Kidney epithelial cell (primary cell): ENCODE measurements at places on chromosomes 12 and 14. TPM values are rescaled to one million over a fixed set of nuclear protein-coding genes. Genes with fewer than 3 reads are reported as not detected.

ART4 gene
- not detected in 2 replicates for total RNA-seq

ARMH4 gene
- 4.1 and 4.2 TPM in 2 replicates for total RNA-seq

DENND5B gene
- 7.6 and 7.9 TPM in 2 replicates for total RNA-seq

- DNase-seq, result no peak
Observed at GRCh38 chr14:55599250-55599879, 19.4 kb downstream of the KTN1 start.

DNA sequence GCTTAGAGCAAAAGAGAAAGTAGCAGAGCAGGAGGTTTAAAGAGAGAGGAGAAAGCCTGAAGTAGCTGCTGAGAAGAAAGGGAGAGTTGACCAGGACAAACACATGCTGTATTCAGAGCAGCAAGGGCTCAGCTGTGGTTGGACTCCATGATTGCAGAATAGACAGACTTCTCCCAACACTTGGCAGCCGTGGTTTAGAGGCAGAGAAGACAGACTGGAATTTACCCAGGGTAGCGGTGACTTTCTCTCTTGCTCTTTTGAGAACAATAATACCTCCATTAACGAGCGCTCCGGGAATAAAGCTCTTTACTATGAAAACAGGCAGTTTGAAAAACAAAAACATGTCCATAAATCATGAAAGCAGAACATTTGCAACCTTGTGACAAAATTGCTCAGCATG is 21.4 kb upstream of the IGF1 start:
- no peak for DNase-seq

DNA sequence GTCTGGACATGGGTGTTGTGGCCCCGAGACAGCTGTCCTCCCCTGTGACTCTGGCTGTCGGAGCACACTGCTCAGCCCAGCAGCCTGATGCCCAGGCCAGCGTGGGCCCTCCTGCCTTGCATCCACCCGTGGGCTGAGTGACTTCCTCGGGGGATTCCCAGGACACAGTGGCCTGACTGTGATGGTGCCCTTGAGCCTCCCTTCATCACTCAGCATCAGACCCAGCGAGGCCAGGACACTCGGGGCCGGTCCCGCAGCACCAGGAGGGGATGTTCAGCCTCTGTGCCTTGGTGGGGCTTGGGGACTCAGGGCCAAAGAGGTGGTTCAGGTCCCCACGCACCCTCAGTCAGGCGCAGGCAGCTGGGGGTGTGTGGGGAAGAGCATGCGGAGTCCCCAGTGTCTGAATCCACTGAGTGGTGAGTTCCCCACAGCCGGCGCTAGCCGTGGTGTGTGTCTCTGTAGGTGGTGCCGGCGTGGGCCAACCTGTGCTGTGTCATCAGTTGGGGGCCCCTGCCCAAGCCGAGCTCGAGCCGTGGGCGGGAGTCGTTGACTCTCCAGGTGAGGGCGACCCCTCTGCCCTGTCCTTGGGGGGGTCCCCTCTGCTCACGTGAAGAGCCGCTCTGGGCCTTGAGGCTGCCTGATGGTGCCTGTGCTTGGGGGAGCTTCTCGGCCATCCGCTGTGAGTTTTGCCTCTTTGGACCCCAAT is 185.8 kb downstream of the ADGRD1 start:
- DNase-seq, result no peak
